Nephron progenitor cell (in vitro differentiated cells): ENCODE measurements at places on chromosomes 1 and 21.

DNA sequence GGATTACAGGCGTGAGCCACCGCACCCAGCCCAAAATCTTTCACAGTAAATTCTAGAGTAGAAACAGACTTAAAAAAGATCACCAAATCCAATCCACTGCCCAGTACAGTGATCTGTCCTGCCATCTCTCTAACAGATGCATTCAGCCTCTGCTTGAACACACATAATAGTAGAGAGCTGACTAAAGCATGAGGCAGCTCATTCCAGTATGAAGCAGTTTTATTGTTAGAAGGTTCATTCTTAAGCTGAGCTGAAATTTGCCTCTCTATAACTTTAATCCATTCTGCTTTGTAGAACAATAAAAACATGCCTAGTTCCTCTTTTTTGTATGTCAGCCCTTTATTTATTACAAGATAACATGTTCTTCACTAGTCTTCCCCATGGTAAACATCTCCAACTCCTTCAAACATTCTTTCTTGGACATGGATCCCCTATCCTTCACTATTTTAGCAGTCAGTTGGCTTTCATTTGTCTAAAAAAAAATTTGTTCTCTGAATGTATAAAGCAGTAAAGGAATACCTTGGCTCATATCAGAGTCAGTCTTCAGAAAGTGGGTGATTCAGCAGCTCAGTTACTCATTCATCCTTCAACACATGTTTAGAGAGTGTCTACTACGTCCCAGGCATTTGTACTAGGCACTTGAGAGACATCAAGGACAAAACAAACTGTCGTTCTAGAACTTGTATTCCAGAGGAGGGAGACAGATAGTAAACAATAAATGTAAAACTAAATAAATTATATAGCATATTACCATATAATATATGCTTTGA, 10.7 kb upstream of the PTBP2 start:
- no peak for DNase-seq

DNA sequence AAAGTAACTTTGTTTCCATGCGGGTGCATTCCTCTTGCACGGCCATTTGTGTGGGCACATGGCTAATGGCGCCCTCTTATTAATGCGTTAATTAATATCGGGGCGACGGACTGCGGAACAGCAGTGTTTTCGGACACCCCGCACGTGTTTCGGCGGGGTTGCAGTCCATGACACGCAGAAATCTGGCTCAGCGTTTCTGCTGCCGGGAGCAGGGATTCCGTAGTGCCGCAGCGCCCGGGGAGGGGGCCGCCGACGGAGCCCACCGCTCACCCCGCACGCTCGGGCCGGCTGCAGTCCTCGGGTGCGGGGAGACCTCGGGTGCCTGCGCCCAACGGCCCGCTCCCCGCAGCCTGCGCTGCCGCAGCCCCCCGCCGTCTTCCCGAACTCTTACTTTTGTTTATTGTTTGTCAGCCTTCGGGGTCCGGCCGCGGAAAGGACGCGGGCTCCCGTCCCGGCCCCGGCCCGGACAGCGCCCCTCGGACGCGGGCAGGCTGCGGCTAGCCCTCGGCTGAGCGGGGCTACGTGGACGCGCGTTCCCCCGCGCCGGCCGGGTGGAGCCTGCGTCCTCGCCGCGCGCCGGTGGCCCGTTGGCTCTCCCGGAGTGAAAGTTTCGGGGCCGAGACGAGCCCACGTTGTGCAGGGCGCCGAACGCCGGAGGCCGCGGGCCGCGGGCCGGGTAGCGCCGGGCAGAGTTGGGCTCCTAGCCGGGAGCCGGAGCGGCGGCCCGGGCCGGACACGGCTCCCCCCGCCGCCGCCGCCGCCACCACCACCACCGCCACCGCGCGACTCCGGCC, 849 bp downstream of the NFIA start:
- peak; percentile 57 for DNase-seq

- no peak for DNase-seq
Measured at GRCh38 chr1:181112071-181112929, 23.8 kb downstream of the IER5 start.

GRCh38 chr1:8396083-8396785, 78.3 kb downstream of the SLC45A1 start:
- DNase-seq, result no peak

- DNase-seq, result no peak
Measured at GRCh38 chr1:218330043-218330623, 15.0 kb upstream of the TGFB2 start.

DNA sequence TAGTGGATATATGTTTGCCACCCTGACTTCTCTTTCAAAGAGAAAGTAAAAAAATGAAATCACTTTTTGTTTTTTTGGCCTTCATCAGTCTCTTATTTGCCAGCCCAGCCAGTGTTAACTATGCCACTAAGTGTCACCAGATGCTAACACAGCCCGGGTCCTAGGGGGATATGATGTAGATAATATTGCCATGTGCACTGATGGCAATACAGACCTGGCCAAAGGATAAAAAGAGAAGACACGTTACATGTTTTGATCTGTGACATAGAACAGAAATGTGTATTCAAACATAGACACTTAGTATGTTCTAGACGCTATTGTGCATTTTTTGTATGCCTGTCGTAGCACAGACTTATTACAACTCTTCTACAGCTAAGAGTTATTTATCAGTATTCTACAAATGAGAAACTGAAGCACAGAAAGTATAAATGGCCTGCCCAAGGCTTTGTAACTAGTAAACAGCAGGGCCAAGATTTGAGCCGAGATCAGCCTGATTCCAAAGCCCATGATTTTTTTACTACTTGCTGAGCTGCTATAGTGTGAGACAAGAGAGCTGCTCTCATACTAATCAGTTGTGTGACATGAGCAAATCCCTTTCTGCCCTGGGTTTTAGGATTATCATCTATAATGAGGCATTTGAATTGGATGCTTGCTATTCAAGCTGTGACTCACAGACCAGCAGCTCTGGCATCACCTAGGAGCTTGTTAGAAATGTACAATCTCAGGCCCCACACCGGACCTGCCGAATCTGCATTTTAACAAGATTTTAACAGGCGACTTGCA, 6.3 kb downstream of the LRRC53 start:
- no peak for DNase-seq

GRCh38 chr1:165960881-165961280, 133.5 kb downstream of the UCK2 start:
- DNase-seq, result no peak

GRCh38 chr1:246691622-246692495, 32.4 kb upstream of the SCCPDH start:
- DNase-seq, result no peak

- no peak for DNase-seq
Measured at GRCh38 chr1:1050577-1051052, 23.5 kb downstream of the RNF223 start.

GRCh38 chr21:37538971-37539590, 172.5 kb downstream of the DYRK1A start:
- DNase-seq, result no peak

- DNase-seq, result peak; percentile 21
Measured at GRCh38 chr1:151908228-151908691, 1.1 kb downstream of the THEM4 start.

DNA sequence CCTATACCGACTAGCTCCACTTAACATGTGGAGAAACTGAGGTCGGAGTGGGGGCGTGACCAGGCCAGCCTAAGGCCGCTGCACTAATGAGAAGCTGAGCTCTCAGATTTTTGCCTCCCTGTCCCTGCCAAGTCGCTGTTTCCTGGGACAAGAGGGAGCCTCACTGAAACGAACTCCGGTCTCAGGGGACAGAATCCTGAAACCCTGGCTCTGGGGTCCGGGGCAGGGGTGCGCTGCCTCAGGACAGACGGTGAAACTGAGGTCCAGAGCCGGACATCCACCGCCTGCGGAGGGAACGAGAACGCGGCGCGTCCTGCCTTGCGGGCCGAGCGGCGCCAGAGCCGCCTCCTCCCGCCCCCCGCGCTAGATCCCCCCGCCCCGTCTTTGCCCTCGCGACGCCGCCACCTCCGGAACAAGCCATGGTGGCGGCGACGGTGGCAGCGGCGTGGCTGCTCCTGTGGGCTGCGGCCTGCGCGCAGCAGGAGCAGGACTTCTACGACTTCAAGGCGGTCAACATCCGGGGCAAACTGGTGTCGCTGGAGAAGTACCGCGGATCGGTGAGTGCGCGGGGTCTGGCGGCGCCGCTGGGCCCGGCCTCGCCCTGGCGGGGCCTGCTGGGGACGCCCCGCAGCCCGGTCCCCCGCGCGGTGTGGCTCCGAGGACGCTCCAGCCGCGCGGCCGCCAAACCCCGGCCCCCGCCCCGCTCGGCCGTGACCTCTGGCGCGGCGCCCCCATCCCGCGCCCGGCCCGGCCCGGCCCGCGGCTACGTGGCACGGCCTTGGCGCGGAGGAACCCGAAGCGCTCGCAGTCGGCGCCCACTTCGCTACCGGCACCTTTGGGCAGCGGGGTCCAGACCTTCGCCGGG, at the start of gene GPX7:
Gene GPX7, plus strand, starts transcription at position 381 of the 865 bp plus-strand sequence. Its CDS starts 39 bp downstream, at position 420.
- DNase-seq, result peak; percentile 68

GRCh38 chr1:94539496-94539895, 2.1 kb downstream of the F3 start:
- DNase-seq, result no peak
